BE2C (cell line): ENCODE measurements at places on chromosomes 5 and 9.

DNA sequence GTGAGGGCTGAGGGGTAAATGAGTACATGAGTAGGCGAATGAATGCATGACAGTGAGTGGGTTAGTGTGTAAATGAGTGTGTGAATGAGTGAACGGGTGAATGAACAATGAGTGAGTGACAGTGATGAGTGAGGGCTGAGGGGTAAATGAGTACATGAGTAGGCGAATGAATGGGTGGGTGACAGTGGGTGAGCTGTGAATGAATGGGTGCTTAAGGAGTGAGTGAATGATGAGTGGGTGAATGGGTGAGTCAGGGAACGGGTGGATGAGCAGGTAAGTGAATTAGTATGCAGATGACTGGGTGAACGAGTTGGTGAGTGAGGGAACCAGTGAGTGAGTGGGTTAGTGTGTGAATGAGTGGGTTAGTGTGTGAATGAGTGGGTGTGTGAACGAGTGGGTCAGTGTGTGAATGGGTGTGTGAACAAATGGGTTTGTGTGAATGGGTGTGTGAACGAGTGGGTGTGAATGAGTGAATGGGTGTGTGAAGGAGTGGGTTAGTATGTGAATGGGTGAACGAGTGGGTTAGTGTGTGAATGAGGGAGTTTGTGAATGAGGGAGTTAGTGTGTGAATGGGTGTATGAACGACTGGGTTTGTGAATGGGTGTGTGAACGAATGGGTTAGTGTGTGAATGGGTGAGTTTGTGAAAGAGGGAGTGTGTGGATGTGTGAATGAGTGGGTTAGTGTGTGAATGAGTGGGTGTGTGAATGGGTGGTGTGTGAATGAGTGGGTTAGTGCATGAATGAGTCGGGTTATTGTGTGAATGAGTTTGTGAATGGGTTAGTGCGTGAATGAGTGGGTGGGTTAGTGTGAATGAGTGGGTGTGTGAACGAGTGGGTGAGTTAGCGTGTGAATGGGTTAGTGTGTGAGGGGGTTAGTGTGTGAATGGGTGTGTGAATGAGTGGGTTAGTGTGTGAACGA, 32.9 kb downstream of the NKD2 start:
- no peak for DNase-seq

- DNase-seq = no peak
These were observed 301.3 kb upstream of the IRX4 start for GRCh38 chr5:2184026-2184366.

- DNase-seq = no peak
These were observed 286.4 kb upstream of the CDH12 start for GRCh38 chr5:23139338-23140171.

GRCh38 chr9:96187151-96187555, 114.8 kb downstream of the HSD17B3 start:
- DNase-seq = no peak

DNA sequence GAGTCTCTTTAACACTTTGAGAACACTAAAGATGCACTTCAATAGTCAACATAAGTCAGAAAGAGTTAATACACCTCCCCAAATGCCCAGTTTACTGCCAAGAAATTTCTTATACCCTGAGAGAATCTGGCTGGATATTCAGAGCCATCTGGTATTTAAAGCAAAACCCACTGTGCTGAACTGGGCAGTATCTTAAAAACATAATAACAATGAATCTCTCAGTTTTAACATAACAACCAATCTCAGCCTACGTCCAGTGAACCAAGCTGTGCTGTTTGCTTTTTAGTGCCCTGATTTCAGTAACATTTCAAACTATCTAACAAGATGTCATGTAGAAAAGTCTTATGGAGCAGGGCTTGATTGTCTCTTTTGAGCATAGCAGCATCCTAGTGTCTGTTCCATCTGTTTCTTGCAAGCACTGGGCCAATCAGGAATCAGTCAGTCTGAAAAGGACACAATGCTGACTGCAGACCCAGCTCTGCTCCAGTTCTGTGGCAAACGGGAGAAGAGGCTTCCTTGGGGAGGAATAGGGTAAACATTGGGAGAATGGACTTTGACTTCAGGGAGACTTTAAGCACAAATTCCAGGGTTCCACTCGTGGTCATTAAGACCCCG, 43.6 kb upstream of the FAM81B start:
- no peak for DNase-seq
